ENCODE measurements at places on chromosomes 11 and 22.
A peak's percentile ranks its signal among the peaks of the same experiment; 100 is the strongest.

GRCh38 chr11:130434521-130435223 is 6.3 kb upstream of the ADAMTS8 start:
- peak; percentile 83 for DNase-seq

GRCh38 chr11:27619763-27620335 is 80.4 kb downstream of the BDNF start:
- DNase-seq: no peak

GRCh38 chr11:64519541-64519940 is 71.5 kb upstream of the SLC22A12 start:
- DNase-seq: no peak

- no peak for DNase-seq
Observed at GRCh38 chr11:57430952-57431351, 4.0 kb upstream of the SLC43A3 start.

GRCh38 chr22:35043252-35043933 is 22.6 kb upstream of the ISX start:
- peak; percentile 49 for DNase-seq

GRCh38 chr11:6894097-6894496 is 1.8 kb upstream of the OR2D2 start:
- no peak for DNase-seq

DNA sequence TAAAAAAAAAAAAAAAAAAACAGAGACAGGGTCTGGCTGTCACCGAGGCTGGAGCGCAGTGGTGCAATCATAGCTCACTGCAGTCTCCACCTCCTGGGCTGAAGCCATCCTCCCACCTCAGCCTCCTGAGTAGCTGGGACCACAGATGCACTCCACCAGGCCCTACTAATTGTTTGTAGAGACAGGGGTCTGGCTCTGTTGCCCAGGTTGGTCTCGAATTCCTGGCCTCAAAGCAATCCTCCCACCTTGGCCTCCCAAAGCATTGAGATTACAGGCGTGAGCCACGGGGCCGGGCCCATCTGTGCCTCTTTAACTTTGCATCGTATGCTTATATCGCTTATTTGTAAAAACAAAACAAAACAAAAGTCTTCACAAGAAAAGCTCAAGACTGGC is 3.1 kb downstream of the CPT1A start:
- DNase-seq: no peak

DNA sequence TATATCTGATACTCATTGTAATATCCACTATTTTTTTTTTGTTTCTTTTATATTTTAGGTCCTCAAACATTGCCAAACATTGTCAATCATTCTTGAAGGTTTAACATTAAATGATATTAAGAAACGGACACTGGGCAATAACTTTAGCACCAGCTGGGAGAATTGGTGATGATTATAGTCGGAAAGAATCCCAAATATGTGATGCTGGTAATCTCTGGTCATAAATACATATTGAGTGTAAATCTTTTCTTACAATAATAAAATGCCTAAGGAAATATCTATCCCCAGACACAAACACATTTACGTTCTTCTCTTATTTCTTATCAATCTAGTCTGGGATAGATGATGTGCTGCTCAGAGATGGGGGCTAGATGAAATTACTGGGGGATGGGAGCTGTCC is 25.2 kb downstream of the OR51E2 start:
- no peak for DNase-seq

DNA sequence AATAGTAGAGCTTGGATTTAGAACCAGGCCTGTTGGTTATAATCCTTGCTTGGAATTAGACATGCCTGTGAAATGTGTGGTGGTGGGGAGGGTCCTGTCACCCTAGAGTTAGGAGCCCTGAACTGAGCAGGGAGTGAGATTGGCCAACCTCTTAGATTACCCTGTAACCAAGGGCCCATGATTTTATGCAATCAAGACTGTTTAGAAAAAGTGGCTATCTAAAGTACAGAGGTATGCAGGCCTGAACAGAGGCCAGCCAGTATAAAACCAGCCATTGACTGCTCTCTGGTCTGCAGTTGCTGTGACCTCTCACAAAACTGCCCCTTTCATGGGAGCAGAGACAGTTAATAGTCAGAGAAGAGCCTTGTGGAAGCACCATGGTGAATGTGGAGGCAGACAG is 36.2 kb downstream of the SERPINH1 start:
- no peak for DNase-seq

- DNase-seq: no peak
Observed at GRCh38 chr11:68938816-68939582, 35.3 kb downstream of the IGHMBP2 start.

DNA sequence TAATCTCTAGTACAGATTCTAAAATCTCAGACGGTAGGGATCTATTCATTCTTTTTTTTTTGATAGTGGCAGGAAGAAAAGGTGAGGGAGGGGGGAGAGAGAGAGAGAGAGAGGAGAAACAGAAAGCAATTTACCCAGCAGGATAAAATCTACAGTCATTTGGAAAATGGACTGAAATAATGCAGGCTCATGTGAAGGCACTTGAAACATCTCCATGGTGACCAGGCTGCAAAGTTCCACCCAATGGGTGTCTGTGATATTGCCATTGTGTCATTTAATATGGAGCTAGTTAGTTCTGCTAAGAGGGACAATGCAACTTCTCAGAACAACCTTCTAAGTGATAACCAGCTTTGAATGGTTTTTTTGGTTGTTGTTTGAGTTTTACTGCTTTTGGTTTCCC is 165.2 kb upstream of the RAG2 start:
- no peak for DNase-seq

GRCh38 chr22:40665312-40665711 is 14.0 kb upstream of the MCHR1 start:
- no peak for DNase-seq

DNA sequence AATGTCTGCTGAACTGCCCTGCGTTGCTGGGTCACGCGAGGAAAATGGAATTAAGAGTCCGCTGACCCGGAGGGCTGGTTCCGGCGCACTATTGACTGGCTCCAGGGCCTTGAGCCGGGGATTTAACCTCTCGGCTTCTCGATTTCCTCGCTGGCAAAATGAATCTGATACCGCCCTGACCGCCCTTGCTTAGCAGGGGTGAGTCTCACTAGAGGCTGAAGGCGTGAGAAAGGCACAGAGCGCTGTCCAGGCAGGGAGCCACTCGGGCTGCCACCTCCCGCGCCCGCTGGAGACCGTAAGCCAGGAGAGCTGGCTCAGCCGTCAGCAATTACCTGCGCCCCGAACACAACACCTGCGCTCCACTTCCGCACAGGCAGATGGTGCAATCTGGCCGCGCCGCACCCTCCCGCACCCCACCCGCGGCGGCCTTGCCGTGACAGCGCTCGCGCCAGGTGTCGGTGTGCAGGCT is 65.6 kb downstream of the BUD13 start:
- no peak for DNase-seq

DNA sequence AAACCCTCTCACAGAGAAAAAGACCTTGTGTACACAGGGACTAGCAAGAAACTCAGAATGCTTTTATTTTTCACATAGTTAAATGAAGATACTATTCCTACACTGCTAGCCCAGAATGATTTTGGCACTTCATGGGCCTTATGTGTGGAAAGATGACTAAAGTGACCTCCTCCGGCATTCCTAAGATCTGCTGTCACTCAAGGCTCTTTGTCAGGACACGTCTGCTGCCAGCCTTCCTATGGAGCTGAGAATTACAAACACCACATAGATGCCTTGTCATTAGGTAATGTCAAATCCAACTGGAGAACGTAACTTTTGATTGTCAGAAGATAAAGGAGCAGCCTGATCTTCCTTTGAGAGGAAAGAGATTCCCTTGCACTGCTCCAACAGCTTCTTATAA is 249.1 kb downstream of the FAT3 start:
- DNase-seq: no peak

DNA sequence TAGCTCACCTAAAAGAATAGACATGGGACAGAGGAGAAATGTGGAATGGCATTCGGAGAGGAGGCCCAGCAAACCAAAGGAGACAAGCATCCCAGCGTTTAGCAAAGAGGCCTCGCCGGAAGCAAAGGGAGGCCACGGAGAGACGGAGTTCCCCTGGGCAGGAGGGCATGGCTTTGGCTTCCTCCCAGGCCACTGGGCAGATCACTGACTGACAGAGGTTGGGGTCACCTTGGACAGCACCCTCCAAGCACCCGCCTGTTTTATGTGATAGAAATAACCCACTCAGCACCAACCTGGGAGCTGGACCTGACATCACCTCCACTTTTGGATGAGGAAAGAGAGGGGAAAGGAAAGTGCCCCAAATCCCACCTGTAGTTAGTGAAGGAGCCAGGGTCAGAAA is 434.1 kb downstream of the BRD1 start:
- no peak for DNase-seq

- DNase-seq: no peak
Observed at GRCh38 chr11:130854483-130854882, 61.8 kb downstream of the SNX19 start.

- DNase-seq: peak; percentile 56
Observed at GRCh38 chr22:36853407-36854099, 7.3 kb upstream of the NCF4 start.

DNA sequence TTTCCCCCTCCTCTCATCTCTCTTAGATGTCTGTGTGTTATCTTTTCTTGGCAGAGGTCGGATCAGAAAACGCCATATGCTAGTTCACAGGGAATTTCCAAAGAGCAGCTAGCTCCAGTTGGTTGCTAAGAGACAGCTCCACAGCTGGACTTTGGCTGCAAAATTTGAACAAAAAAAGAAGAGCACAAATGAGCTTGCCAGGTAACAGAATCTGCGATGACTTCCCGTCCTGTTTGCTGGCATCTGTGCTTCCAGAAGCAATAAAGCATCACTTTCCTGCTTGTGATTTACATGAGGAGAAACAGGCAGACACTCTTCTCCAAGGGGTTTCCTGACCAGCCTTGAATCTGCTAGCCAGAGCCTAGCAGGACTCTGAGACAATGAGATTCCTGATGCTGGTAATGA is 596.0 kb upstream of the B3GAT1 start:
- no peak for DNase-seq

GRCh38 chr22:20069331-20070042 is 10.6 kb upstream of the DGCR8 start:
- DNase-seq: no peak

DNA sequence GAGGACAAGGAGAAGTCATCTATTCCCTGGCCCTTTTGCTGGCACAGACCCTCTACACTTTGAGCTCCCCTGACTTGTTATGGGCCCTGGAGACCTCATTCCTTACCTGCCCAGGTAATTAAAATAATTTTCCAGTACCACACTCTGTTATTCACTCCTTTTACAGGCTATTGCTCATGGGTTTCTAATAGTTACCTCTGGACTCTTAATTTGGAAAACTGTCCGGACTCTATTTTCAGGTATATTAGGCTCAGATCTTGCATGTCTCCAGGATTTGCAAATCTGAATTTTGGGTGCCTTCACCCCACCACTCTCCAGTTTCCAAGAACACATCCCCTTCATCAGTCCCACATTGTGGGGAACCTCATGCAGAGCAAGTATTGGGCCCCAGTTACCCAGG is 186.8 kb upstream of the SESN3 start:
- DNase-seq: no peak

DNA sequence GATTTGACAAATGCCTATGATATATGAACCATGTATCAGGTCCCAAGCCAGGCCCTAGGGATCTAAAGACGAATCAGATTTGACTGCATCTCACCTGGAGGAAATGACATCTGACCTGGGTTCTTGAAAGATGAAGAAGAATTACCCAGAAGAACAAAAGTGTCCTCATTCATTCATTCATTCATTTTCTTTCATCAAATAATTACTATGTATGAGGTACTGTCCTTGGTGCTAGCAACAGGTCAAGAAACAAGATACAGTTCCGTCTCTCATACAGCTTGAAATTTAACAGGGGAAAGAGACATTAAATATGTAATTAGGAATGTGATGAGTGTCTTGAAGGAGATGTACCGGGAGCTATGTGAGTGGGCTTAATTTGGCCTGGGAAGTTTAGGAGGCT is 1.8 kb upstream of the APBB1 start:
- no peak for DNase-seq

DNA sequence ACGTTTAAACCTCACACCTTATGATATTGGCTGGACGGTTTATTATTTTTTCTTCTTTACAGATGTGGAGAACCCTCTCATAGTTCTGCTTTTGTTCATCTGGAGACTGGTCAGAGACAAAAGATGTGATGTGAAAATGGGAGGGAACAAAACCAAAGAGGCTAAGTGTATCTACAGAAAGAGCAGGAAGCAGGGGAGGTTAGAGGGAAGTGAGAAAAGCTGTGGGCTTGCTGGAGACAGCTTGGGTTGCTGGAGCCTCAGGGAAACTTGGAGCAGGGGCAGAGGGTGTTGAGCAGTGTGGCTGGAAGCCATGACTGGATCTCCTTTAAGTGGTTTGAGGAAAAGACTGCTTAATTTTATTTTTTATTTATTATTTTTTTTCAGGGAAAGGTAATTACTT is 79.0 kb upstream of the SNX19 start:
- no peak for DNase-seq

DNA sequence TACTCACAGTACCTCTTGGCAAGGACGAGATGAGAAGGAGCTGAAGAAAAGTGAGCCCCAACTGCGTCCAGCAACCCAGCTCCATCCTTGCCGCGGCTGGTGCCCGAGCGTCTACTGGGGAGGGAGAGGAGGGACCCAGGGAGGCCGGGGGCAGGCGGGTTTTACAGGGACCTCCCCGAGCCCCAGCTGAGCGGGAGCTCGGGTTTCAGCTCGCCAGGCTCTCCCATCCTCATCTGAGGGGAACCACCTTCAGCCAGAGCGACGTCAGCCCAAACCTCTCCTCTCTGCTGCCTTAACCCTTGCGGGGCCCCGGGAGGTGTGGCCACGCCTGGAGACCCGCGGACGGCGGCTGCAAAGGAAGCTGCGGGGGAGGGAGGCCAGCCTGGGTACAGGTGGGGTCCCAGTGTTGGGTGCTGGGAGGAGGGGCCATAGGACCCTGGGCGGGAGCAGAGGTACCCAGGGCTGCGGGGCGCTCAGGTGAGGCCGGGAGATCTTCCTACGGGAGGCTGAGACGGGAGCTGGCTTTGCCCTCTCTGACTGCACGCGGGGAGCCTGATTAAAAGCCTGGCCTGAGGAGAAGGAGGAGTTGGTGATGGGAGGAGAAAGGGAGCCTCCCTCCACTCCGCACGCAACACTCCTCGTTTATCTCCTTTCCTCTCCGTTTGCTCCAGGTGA is at the start of gene PAMR1:
TSS of gene PAMR1 (minus strand) at position 116 of the 675 bp plus-strand sequence. CDS start at position 85, 31 bp downstream.
- peak; percentile 12 for DNase-seq

- DNase-seq: no peak
Observed at GRCh38 chr11:70490208-70490607, 91.9 kb downstream of the CTTN start.

DNA sequence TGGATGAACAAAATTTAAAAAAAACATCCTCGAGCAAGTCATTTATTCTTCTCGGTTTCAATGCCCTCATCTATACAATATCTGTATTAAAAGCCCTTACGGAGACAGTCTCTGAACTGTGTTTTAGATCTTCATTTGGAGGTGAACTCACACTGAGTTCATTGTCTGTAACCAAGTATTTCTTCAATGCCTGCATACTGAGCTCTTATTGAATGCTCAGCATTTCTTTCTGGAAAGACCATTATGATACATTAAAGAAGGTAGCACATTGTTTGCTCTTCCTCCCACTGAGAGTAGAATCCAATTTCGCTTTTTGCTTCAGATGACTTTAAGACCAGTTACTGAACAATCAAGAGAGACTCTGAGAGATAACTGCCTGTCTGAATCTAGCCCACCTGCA is 1.7 kb upstream of the ANO3 start:
- no peak for DNase-seq

Measured in HuH-7 (cell line).